ENCODE measurements at places on chromosomes 3 and 15. TPM values are rescaled to one million over a fixed set of nuclear protein-coding genes. Genes with fewer than 3 reads are reported as not detected.

GRCh38 chr3:161848376-161848775, 351.8 kb downstream of the OTOL1 start:
- no peak for DNase-seq

DNA sequence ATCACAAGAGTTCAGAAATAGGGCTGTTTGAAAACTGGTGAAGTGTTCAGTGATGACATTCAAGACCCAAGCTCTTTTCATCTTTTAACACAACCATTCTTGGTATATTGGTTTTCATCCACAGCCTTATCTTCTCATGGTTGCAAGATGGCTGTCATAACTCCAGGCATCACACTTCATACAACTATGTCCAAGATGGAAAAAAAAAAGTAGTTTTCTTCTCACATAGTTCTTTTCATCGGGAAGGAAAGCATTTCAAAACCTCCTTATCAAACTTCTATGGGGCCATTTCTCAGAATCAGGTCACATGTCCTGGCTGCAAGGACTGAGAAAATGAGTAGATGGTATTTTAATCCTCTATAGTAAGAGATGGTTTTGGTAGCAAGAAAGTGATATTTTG, 21.1 kb upstream of the MFSD1 start:
- no peak for DNase-seq

DNA sequence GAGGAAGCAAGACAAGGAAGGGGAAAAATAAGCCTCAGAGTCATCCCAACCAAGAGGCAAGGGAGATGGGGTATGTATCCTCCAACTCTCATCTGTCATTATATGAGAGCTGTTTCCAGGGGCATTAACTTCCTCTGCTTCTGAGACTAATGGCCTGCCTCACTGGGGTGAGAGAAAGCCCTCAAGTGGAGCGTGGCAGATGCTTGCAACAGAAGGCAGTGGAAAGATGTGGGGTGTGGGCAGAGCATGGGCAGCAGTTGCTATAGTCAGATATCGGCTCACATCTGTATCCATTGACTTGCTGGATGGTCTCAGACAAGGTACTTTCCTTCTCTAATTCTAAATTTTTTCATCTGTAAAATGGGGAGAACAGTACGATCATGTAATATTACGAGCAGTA, 81.7 kb upstream of the PLCL2 start:
- no peak for DNase-seq

GRCh38 chr3:81778678-81779182, 17.3 kb upstream of the GBE1 start:
- DNase-seq = no peak

- no peak for DNase-seq
Measured at GRCh38 chr3:27910456-27910855, 188.3 kb upstream of the EOMES start.

- DNase-seq = no peak
Measured at GRCh38 chr3:142817897-142818296, 71.0 kb downstream of the PCOLCE2 start.

IL12A gene
- total RNA-seq = 1.1 TPM

CPN2 gene
- 27.7 TPM for total RNA-seq
